ENCODE measurements at places on chromosomes 7 and 10.

- DNase-seq: no peak
These were observed 320.4 kb downstream of the PLXNA4 start for GRCh38 chr7:132255898-132256297.

- no peak for DNase-seq
These were observed 38.4 kb upstream of the PLXNA4 start for GRCh38 chr7:132614428-132615318.

DNA sequence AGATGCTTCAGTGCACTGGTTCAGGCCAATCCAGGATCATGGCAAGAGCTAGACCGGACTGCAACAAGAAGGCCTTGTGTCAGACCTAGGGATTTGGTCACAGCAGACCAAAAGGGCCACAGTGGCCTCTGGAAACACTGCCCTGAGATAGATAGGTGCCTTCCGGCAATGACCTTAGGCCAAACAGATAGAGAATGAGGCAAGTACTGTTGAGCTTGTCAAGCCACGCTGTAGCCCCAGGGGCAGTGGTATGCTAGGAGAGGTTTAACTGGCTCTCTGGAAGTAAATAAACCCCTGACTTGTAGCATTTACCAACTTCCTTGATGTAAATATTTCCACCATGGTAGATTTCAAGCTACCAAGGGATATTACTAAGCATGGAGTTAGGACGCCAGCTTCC is 197.5 kb downstream of the GRID1 start:
- no peak for DNase-seq

DNA sequence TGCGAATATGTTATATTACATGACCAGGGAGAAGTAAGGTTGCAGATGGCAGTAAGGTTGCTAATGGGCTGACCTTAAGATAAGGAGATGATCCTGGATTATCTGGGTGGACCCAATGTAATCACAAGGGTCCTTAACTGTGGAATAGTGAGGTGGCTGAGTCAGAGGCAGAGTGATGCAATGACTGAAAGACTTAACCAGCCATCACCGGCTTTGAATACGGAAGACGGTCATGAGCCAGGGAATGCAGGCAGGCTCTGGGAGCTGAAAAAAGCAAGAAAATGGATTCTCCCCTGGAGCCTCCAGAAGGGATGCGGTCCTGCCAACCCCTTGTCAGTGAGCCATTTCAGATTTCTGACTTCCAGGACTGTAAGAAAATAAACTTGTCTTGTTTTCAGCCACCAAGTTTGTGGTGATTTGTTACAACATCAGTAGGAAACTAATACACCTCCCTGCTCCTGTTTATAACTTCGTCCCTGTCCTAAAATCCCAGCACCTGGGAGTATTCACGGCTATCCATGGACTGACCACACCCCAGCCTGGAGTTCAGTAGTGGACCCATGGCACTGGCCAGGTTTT is 4.6 kb upstream of the C10orf95 start:
- peak; percentile 6 for DNase-seq

DNA sequence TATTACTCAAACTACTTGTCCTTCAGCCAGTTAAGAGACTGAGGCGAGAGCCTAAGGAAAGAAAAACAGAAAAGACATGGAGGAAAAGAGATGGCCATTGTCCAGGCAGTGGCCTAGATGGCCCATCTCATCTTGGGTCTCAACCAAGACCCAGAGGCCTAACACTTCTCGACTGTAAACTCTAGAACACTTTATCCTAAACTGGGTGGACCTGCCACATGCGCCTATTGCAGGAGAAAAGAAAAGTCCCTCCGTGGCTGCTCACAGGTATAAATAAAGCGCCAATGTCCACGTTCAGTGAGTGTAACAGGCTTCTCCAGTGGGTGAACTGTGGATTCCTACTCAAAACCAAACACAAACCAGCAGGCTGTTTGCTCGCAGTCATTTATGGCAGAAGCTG is 92.7 kb upstream of the DDC start:
- no peak for DNase-seq

- no peak for DNase-seq
These were observed 17.4 kb downstream of the SLC13A4 start for GRCh38 chr7:135710417-135711138.

DNA sequence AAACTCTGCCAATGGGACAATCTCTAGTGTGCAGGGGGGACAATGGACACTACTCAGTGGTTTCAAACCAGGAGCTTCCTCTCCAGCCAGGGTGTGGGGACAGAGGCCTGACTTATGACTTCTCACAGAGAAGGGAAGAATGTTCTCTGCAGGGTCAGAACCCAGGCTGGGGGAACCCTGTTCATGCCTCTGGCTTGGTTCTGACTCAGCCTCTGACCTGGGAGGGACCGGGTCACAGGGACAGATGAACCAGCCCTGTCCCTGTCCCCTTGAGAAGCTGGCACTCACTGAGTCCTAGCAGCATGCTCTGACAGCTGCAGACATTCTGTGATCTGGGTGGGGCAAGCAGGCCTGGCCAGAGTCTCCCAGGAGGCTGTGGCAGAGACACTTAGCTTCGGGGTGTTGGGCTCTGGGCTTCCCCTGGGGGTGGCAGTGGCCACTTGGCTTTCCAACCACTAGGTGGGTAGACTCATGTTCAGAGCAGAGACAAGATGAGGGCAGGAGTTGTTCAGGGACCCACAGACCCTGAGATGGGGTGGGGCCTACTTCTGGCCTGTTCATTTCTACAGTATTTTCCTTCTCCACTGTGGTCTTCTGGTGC is 13.6 kb downstream of the TSPAN15 start:
- no peak for DNase-seq

DNA sequence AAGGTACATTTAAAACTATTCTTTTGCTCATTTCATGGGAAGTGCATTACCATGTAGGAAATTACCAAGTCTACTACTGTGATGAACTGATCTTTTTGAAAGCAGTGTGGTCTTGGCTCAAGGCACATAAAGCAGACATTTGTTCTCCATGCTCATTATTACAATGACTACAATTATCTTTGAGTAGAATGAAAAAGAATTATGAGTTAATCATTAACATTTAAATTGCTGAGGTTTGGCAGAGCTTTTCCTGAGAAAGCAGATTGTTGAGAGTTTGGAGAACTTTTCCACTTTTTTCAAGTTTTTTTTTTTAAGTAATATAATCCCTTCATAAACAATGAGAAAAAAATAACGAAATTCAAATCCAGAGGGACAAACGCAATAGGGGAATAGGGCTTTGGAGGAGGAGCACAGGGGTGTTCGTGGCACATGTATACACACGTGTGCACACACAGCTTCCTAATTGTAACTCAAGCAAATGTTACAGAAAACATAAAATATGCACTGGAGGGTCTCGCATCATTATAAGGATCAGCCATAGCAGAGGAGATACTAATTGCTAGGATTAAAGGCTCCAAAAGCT is 8.9 kb upstream of the CUBN start:
- DNase-seq: no peak

- DNase-seq: no peak
These were observed 418.9 kb upstream of the POM121L12 start for GRCh38 chr7:52616552-52616951.

DNA sequence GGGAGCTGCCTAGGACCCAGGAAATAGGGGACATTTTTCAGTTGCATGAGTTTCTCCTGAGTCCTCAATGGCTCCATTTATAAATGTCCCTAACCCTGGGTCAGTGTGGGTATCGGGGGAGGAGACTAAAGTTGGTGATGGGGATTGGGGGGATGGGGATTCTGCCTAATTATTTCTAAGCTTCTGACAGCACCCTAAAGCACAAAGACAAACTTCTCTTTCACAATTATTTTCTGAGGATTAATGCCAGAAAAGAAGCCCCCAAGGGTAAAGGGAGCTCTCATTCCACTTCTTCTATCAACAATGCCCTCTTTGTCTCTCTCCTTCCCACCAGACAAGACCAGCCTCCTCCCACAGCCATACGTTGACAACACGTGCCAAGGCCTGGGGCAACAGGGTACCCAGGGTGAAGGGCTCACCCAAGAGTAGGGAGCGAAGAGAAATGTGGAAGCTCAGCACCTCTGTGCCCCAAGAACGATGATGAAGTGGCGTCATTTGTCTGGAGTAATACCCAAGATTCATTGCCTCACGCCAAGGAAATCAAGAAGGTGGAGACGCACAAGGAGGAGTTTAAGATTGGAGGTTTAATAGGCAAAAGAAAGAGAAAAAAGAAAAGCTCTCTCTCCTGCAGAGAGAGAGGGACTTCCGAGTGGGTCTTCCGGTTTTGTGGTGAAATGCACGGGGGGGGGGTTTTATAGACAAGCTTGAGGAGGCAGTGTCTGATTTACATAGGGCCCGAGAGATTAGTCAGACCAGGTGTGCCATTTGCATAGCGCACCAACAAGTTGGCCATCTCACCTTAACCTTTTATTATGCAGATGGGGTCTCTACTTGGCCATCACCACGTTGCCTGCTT is 14.4 kb upstream of the GJC3 start:
- no peak for DNase-seq

DNA sequence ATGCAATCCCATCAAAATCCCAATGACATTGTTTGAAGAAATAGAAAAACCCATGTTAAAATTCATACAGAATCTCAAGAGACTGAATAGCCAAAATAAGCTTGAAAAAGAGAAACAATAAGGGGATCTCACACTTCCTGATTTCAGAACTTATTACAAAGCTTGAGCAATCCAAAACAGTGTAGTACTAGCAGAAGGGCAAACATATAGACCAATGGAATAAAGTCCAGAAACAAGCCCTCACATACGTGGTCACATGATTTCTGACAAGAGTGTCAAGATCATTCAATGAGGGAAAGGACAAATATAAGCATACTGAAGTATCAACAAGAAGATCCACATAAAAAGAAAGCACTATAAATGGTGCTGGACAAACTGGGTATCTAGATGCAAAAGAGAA is 31.9 kb downstream of the MICU1 start:
- DNase-seq: no peak

- no peak for DNase-seq
These were observed 8.1 kb downstream of the ASL start for GRCh38 chr7:66083677-66084076.

- no peak for DNase-seq
These were observed 2.3 kb downstream of the ZC3HAV1L start for GRCh38 chr7:139033346-139034114.

Measured in NCI-H1930 (cell line).